ENCODE measurements at places on chromosomes 3 and 15. TPM values are rescaled to one million over a fixed set of nuclear protein-coding genes. Genes with fewer than 3 reads are reported as not detected.

- H3K36me3 ChIP-seq = no peaks in the 10 kb centered on the region
- no peak overlapping the region for H3K27ac ChIP-seq
- no peak for DNase-seq
Measured at GRCh38 chr3:18080198-18080689, 337.8 kb upstream of the TBC1D5 start.

DNA sequence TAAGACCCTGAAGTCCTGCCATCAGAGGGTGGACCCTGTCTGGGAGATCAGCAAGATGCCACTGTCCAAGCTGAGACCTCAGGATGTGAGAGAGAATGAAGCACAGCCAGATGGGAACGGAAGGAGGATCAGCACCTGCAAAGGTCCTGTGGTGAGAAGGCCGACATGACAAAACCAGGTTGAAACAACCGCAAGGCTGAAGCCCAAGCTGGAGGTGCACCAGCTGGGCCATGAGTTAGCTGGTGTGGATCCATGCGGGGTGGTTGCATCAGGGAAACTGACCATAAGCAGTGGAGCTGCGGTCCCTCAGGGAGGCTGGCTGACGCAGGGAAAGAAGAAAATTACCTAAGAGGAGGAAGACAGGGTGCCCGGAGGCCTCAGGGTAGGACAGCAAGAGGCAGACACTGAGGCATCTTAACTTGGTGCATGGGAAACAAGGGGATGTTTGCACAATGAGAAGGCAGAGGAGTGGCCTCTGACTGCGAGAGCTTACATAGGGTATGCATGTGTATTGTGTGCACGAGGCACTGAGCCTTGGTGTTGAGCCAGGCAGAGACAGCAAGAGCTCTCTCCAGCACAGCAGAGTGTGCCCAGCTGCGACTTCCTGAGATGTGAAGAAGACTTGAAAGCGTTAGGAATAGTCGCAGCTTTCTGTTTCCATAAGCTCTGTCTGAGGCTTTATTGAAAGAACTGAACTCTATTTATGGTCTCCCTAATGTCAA, 497.7 kb downstream of the OCA2 start:
- no peak overlapping the region for H3K27ac ChIP-seq
- no peaks in the 10 kb centered on the region for H3K4me1 ChIP-seq
- DNase-seq = no peak
- no peaks in the 10 kb centered on the region for H3K27me3 ChIP-seq
- no peak overlapping the region for H3K4me3 ChIP-seq
- no peaks in the 10 kb centered on the region for H3K36me3 ChIP-seq

GRCh38 chr15:81303244-81304225, 20.4 kb downstream of the STARD5 start:
- no peaks in the 10 kb centered on the region for H3K27me3 ChIP-seq
- peaks cover 75% of the 10 kb centered on the region for H3K4me1 ChIP-seq
- peak overlapping the region; percentile 94 for H3K4me3 ChIP-seq
- no peak for DNase-seq
- H3K36me3 ChIP-seq = peaks cover 98% of the 10 kb centered on the region
- peak overlapping the region; percentile 98 for H3K27ac ChIP-seq

DNA sequence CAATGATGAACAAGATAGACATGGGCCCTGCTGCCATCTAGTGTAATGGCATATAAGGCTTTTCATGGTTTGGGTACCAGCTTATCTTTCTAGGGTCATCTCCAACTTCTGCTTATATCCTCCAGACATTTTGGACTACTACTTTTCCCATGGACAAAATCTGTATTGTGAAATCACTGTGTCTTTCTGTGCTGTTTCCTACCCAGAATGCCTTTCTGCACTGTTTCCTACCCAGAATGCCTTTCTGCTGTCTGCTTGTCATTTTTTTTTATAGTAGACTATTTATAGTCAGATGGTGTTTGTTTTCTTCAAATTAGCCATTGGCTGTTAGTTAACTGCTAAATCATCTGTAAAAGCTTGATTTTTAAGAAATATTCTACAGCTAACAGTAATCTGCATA, 20.1 kb downstream of the VPS8 start:
- H3K4me1 ChIP-seq = peaks cover 2% of the 10 kb centered on the region
- H3K27ac ChIP-seq = no peak overlapping the region
- H3K27me3 ChIP-seq = no peaks in the 10 kb centered on the region

DNA sequence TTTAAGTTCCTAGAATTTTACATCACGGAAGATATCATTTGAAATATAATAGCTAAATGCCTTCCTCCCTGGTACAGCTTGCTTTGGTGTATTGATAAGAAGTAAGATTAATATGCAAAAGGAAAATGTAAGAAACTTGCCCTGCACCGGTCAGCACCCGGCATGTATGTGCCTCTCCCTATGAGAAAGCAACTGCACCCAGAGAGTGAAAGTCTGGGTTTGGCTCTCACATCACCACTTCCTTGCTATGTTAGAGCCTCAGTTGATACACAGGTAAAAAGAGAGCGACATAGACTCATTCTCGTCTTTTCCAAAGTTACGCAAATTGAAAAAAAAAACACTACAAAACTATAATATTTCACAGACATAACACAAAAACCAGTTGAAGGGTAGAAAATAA, 96.7 kb downstream of the FOXP1 start:
- DNase-seq = peak; percentile 56
- peaks cover 89% of the 10 kb centered on the region for H3K4me1 ChIP-seq
- H3K27ac ChIP-seq = peak overlapping the region; percentile 88
- H3K4me3 ChIP-seq = peak overlapping the region; percentile 54
- peaks cover 21% of the 10 kb centered on the region for H3K36me3 ChIP-seq
- no peaks in the 10 kb centered on the region for H3K27me3 ChIP-seq

GRCh38 chr3:183085634-183086390, 13.5 kb downstream of the MCCC1 start:
- peak; percentile 22 for DNase-seq
- H3K27ac ChIP-seq = no peak overlapping the region
- no peak overlapping the region for H3K4me3 ChIP-seq
- no peaks in the 10 kb centered on the region for H3K27me3 ChIP-seq

DNA sequence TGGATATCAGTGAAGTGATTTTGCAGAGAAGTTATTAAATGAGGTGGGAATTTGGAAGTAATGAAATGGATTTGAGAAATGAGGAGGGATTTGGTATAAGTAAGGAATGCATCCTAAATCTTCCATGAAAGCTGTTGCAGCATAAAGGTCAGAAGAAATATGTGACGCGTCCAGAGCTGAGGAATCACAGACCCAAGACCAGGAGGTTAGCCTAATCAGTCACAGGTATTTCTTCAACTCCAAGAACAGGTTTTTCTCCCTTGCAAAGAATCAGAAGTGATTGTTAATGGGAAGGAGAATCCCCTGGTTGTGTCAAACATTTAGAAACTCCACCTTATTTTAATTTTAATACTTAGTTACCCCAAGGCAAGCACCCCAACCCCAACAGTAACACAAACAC, 253.2 kb downstream of the MEX3B start:
- H3K4me1 ChIP-seq = no peaks in the 10 kb centered on the region
- no peaks in the 10 kb centered on the region for H3K36me3 ChIP-seq
- H3K27ac ChIP-seq = no peak overlapping the region
- DNase-seq = no peak

GRCh38 chr15:71425388-71425787, 310.1 kb downstream of the THSD4 start:
- no peak overlapping the region for H3K4me3 ChIP-seq
- H3K4me1 ChIP-seq = no peaks in the 10 kb centered on the region
- no peak for DNase-seq
- no peak overlapping the region for H3K27ac ChIP-seq
- H3K27me3 ChIP-seq = peaks cover 16% of the 10 kb centered on the region
- no peaks in the 10 kb centered on the region for H3K36me3 ChIP-seq

GRCh38 chr3:71582612-71583565, 639 bp downstream of the FOXP1 start:
- peaks cover 14% of the 10 kb centered on the region for H3K36me3 ChIP-seq
- peaks cover 57% of the 10 kb centered on the region for H3K4me1 ChIP-seq
- H3K27ac ChIP-seq = peak overlapping the region; percentile 95

DNA sequence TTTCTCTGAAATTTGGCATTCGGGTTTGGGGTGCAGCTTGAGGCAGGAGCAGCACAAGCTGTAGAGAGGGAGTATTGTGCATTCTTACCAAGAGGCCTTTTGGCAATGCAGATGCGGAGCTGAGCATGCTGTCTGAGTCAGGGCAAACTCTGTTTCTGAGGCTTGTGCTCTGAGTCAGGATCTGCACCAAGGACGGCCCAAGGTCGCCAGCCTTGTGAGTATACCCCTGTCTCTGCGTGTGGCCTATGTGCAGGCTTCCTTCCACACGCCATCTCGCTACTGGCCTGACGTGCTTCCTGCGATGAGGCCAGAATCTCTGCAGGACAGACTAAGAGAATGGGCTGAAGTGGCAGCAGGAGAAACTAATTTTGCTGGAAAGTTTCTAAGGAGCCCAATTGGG, 83.8 kb upstream of the ROPN1 start:
- no peak for DNase-seq
- no peak overlapping the region for H3K4me3 ChIP-seq
- H3K27ac ChIP-seq = no peak overlapping the region
- no peaks in the 10 kb centered on the region for H3K36me3 ChIP-seq

DNA sequence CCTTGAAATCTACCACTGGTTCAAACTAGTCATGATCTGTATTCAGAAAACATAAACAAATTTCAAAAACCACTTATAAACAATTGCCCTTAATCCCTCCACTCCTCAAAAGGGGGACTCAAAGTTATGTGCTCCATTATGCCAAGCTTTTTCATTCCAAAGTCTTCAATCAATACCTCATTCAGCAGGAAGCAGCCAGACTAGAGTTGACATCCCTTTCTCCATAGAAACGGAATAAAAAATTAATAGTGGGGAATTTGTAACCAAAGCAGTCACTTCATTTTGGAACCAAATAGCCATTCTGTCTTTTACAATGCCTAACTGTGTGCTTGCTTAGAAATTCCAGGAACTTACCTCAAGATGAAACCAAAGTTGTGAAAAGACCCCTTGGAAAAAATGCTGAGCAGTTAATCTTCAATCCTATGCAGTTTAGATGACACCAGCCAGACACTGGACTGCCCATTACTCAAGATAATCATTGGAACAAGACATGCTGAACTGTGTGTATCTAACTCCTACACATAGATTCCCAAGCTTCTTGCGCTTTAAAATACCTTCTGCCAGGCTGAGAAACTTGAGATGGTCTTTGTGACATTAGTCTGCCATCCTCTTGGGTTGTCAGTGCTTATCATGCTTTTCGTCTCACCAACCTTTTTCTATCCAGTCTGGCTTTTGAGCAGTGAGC, 406.2 kb downstream of the PLOD2 start:
- no peaks in the 10 kb centered on the region for H3K27me3 ChIP-seq
- no peak for DNase-seq
- no peak overlapping the region for H3K27ac ChIP-seq

- no peaks in the 10 kb centered on the region for H3K36me3 ChIP-seq
- DNase-seq = no peak
- no peak overlapping the region for H3K27ac ChIP-seq
- no peak overlapping the region for H3K4me3 ChIP-seq
- no peaks in the 10 kb centered on the region for H3K27me3 ChIP-seq
Measured at GRCh38 chr3:21620511-21621155, 130.4 kb downstream of the ZNF385D start.

GRCh38 chr3:37944391-37944842, 46.2 kb upstream of the VILL start:
- no peaks in the 10 kb centered on the region for H3K36me3 ChIP-seq
- DNase-seq = no peak
- no peak overlapping the region for H3K27ac ChIP-seq
- H3K4me1 ChIP-seq = no peaks in the 10 kb centered on the region

GRCh38 chr3:98839846-98840245, 61.6 kb downstream of the DCBLD2 start:
- no peaks in the 10 kb centered on the region for H3K4me1 ChIP-seq
- no peak overlapping the region for H3K27ac ChIP-seq
- no peak for DNase-seq
- no peaks in the 10 kb centered on the region for H3K27me3 ChIP-seq
- no peak overlapping the region for H3K4me3 ChIP-seq

Gene ADCY5
- not detected for total RNA-seq

Gene AHSG
- total RNA-seq = not detected

Gene GPR149
- total RNA-seq = not detected

Measured in activated CD4-positive, alpha-beta T cell treated with anti-CD3 and anti-CD28 coated beads for 36 hours (primary cell).